ENCODE measurements at places on chromosomes 3 and 15.

DNA sequence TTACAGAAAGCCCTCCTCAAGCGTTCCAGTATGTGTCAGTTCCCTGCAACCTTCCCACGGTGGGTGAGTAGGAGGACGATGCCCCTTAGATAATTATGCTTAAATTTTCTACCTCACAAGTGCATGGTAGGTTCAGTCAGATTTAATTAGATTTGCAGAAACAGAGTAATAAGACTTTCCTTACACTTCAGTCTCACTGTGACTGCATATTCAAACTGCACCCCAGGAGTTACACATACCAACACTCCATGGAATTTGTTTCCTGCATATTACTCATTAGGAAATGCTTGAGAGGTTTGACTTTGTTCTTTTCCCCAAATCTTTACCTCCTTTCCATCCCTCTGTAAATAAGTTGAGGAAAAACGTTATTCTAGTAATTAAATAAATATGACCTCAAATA is 108.8 kb downstream of the ARRDC4 start:
- DNase-seq: no peak

- DNase-seq: no peak
These were observed 701 bp downstream of the SGO1 start for GRCh38 chr3:20185331-20185678.

GRCh38 chr3:23422517-23422851 is 219.4 kb downstream of the UBE2E2 start:
- DNase-seq: no peak

GRCh38 chr3:97037294-97037943 is 223.0 kb downstream of the EPHA6 start:
- DNase-seq: no peak

DNA sequence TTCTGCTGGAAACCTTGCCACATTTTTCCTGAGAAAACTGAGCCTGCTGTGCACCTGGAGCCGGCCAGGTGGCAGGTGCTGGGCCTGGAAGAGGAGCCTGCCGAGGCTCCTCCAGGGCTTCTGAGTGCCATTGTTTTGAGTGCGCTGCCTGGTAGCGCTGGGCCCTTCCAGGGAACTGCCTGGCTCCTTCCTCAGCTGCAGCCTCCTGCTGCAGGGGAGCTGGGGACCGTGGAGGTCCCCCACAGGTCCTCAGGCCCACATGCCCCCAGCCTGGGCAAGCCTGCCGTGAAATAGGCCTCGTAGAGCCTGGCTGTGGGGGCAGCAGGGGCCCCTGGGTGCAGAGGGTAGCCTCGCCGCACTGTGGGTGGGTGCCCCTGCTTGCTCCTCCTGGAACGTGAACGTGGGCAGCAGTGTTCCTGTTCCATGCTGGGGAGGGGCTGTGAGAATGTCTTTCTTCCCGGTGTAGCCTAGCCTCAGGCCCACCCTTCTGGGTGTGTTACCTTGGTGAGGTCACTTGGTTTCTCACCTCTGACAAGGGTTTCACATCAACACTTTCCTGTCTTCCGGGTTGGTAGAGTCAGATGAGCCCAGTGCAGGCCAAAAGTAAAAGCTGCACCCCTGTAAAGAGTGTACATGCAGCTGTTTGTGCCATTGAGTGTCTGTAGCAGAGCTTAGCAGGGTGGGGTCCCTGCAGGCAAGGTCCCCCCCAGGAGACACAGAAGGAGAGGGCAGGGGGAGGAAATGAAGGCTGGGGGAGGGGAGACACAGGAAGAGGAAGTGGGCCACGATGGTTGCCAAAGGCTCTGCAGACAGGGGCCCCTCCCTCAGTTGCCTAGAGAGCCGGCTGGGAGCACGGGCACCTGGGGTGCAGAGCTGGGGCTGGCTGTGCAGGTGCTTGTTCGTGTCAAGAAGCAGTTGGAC is 34.5 kb downstream of the KLF13 start:
- DNase-seq: no peak

GRCh38 chr3:127744253-127744815 is 71.6 kb downstream of the ABTB1 start:
- DNase-seq: peak; percentile 23

DNA sequence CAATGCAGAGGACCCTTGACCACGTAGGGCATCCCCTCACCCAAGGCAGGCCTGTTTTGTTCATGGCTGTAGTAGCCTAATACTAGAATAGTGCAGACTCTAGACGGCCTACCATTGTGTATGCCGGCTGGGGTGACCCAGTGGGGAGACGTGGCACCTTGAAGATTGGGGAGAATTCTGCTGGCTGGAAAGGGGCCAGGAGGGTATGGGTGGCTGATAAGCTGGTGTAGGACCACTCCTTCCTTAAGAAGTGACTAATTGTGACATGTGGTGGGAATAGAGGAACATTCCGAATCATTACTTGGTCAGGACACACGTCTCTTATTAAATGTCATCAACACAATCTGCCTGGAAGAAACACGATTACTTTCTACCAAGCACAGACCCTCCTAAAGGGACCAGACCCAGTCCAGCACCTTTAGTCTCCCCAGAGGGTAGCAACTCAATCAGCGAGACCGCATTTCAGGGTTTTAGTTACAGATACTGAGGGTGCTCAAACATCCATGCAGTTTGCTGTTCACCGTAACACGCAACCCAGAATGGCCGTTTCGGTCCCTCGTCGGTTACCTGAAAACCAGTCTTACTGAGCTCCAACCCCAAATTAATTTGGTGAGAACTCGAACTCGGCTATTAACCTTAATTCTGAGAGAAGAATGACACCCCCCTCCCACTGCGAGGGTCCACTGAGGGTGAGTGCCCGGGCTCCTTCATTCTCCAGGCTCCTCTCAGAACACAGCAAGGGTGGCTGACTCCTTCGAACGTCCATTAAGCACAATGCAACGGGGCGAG is 1.6 kb upstream of the KLF13 start:
- no peak for DNase-seq

Measured in sciatic nerve (tissue), 2 donors.